ENCODE measurements at places on chromosomes 2 and 18.

DNA sequence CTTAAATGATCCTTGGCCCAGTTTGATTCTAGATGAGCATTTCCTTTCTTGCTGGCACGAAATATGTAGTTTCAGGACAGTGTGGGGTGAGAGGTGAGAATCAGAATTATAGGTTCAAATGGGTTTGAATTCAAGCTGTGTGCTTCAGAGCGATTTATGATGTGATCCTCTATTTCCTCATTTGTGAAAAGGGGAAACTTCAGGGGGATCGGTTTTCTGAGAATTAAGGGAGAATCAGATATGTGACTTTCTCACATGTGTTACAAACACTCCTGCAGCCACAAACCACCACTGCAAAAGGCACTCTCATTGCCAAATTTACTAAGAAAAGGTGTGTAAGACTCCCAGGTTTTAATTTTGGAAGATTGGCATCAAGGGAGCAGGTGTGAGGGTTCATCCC lies 24.4 kb downstream of the HK2 start:
- no peak for DNase-seq

- no peak for DNase-seq
Observed at GRCh38 chr2:69755862-69756467, 14.0 kb downstream of the ANXA4 start.

- no peak for DNase-seq
Observed at GRCh38 chr2:119736021-119736420, 23.7 kb upstream of the PTPN4 start.

DNA sequence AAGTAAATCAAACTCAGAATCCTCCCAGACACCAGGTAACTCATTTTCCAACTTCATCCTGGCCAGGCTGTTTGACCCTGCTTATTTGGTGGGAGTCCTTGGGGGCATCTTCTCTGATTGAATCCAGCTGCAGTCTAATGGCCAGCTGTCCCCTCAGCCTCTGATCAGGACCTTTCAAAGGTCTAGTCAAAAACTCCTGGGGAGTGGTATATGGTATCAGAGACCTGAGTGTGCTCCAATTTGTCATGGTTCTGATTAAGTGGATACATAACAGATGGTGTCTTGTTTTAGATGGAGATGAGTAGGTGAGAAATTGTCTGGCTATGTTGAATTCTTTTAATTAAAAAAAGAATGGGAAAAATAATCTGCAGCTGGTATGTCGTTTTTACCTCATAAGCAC lies 842.6 kb upstream of the ACVR2A start:
- no peak for DNase-seq

DNA sequence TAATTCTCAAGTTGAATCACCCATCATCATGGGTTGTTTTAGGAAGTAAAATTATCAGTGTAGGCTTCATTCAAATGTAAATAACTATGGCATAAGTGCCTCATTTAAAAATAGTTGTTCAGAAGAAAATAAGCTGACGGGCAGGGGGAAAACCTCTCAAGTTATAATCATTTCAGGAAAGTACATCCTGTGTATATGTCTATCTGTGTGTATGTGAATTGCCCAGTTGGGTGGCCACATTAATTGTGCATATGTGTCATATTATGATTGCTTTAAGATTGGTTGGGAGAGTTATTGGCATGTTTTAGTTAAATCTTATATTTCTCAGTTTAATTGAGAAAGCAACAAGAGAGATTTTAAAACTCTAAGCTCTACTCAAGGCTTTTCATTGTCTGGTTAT lies 282.8 kb upstream of the VWC2L start:
- DNase-seq: no peak

DNA sequence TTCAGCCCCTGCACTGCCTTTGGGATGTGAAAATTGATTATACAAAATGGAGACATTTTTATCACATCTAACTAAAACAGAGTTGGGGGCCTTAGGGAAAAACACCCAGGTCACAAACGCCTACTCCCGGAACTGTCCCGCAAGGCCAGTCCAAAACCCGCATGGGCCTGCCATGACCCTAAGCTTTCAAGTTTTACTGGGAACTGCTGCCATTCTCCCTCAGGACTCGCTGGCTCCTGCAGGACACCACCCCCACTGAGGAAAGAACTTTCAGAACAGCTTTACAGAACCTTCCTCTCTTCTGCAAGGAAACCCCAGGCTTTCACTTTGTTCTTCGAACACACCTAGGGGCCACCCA lies 320.4 kb upstream of the HS6ST1 start:
- no peak for DNase-seq

DNA sequence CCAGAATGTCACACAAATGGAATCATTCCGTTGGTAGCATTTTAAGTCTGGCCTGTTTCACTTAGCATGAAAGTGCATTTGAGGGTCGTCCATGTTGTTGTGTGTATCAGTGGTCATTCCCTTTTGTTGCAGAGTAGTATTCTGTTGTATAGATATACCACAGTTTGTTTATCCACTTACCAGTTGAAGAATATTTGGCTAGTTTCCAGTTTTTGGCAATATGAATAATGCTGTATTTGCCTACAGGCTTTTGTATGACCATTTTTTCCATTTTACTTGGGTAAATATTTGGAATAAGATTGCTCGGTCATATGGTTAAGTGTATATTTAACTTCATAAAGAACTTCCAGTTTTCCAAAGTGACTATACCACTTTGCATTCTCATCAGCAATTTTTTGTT lies 100.0 kb upstream of the ALPP start:
- DNase-seq: no peak

- DNase-seq: no peak
Observed at GRCh38 chr18:63567276-63567675, 19.9 kb upstream of the SERPINB13 start.

DNA sequence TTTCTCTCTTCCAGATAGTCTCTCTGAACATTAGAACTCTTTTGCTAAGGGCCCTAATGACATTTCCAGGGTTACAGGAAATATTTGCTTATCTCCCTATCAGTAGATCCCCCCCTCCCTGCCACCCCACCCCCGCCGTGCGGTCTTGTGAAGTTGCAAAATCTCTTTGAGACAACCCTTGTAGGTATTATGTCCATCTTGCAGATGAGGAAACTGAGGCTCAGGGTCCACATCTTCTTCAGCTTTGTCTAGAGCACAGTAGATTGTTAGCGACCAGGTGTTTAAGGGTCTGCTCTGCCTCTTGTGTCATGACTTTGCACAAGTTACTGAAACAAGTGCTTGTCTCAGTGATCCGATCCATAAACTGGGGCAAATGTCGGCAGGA lies 65.8 kb upstream of the GATA6 start:
- no peak for DNase-seq

DNA sequence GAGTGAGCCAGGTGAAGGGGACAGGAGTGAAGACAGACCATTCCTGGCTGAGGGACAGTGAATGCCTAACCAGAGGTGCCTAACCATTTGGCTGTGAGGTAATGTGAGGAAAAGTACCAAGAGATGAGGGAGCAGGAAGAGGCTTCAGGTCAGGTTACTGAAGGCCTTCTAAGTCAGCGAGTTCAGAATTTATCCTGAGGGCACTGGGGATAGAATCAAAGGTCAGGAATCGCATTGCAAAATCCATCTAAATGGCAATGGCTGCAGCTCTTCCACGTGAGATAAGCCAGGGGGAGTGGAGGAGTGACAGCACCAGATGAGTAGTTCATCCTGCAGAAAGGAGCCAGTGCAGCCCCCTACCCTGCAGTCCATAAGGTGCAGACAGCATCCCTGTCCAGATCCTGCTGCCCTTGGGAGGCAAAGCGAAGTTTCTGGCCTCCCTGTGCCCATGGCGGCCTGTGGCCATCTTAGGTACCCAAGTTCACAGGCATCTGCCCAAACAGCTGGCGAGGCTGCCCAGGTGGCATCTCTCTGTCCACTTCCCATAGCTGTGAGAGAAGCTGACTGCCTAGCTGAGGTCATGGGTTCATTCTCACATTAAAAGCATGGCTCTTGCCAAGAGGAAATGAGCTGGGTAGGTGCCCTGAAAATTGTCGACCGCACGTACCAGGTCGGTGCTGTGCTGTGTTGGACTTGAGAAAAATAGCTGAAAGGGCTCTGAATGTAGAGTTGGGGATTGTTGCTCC lies 49.5 kb downstream of the CYP27C1 start:
- no peak for DNase-seq
